ENCODE measurements at places on chromosomes 7 and 10.

GRCh38 chr10:103529539-103529938, 36.0 kb downstream of the NEURL1 start:
- no peak for DNase-seq

- no peak for DNase-seq
Measured at GRCh38 chr10:92544296-92544695, 29.6 kb downstream of the IDE start.

DNA sequence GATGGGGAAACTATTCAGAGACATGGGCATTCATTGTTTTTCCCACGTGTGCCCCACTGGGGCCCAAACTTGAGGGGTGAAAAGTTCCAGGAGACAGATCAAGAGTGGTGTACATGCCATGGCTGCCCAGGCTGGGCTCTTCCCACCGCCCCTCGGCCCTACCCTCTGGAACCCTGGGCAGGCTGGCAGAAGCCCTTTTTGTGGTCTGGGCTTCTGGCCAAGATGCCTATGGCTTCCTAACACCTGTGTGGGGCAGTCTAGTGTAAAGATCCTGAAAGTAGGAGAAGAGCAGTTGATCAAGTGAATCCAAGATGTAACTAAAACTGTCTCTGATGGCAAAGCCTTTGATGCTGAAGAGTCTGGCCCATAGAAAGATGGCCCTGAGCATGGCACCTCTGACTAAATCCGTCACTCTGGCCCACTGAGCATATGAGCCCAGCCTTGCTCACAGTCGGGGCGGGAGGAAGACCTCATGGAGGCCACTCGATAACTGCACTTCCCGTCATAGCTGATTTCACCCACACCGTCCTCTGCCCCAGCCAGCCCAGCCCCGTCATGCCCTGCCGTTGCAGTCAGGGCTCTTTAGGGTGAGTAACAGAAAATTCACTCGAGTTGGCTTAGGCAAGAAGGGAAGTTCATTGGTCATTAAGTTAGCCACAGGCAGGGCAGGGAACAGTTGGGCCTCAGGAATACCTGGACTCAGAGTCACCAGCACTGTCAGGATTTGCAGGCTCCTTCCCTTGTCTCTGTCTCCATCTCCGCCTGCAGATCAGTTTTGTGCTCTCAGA, 37.9 kb upstream of the MTPAP start:
- DNase-seq, result no peak

DNA sequence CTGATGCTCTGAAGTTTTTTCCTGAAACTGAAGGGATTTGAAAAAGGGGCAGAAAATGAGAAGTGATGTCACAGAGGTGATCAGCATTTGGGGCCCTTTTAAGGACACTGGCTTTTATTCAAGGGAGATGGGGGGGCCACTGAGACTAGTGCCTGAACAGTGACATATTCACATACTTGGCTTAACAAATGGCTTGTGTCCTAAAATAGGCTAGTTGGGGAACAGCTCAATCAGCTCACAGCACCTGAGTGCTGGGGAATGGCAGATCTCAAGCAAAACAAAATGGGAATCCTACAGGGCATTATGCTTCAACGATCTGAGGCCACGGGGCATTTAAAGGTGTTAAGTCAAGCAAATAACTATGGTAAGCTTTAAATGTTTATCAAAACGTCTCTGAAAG, 90.1 kb downstream of the UBE2H start:
- no peak for DNase-seq

DNA sequence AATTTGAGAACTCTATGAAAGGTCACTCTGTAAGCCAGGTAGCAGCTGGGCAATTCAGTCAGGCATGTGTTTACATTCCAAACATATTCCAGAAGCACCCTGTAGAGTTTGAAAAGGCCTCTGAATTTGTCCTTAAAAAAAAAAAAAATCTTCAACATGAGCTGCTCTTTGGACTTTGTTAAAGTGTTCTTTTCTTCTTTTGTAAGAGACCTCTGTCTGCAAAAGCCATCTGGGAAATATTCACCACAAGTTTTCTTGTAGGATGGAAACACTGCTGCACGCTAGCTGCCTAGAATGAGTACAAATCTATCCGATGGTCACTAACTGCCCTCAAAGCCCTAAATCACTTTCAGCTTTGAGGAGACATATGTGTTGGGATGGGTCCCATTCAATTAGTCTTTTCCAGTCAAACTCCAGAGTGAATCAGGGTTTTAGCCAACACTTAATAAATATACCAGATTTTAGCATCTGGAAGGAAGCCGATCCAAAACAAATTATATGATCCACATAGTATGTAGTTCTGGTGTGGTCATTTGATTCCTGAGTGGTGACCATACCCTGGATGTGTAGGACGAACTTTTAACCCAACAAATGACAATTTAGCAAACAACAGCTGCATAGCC, 85.9 kb downstream of the CD36 start:
- DNase-seq, result no peak

- DNase-seq, result no peak
Measured at GRCh38 chr7:15628876-15629275, 57.6 kb downstream of the MEOX2 start.

DNA sequence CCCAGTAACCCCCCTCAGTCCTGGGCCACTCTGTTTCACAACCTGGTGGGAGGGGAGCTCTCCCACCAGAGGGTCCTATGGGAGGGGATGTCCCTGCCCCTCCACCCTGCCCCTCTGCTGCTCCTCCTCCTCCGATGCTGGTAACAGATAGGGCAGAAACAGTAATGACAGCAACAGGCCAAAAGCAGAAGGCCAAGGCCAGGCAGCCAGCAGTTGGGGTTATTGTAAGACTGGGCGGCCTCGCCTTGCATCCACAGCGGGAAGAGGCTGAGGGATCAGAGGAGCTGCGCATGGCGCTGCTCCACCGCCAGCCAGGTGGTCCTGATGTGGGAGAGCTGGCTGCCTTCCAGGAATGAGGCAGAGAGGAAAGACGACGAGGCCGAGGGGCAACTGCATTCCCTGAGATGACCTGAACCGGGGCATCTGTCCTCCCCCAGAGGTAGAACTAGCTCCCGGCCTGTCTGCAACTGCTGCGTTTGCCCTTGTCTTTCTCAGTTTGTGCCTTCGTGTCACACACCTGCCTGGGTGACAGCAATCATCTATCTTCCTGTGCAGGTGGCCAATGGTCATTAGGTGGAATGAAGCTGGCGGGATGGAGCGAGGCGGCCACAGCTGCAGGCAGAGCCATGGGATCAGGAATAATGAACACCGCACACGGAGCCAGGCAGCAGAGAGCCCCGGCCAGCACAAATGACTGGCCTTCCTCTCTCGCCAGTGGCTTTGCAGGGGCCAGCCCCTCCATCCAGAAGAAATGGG, 54.0 kb upstream of the CACUL1 start:
- DNase-seq, result no peak

DNA sequence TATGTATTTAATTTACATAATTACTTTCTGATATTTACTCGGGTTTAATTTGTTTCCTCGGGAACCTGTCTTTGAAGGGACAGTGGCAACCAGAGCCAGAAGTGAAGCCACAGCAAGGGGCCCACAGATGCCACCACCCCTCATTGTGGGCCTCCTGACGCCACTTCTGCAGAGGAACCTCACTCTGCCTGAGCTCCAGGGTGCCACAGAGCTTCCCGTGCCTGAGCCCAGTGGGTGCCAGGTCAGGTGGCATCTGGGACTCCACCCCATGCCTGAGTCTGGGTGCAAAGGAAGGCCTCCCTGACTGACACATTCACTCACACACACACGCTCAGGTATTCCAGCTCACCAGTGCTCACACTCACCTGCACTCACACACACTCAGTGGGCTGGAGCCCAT, 213.7 kb downstream of the GRID1 start:
- no peak for DNase-seq

DNA sequence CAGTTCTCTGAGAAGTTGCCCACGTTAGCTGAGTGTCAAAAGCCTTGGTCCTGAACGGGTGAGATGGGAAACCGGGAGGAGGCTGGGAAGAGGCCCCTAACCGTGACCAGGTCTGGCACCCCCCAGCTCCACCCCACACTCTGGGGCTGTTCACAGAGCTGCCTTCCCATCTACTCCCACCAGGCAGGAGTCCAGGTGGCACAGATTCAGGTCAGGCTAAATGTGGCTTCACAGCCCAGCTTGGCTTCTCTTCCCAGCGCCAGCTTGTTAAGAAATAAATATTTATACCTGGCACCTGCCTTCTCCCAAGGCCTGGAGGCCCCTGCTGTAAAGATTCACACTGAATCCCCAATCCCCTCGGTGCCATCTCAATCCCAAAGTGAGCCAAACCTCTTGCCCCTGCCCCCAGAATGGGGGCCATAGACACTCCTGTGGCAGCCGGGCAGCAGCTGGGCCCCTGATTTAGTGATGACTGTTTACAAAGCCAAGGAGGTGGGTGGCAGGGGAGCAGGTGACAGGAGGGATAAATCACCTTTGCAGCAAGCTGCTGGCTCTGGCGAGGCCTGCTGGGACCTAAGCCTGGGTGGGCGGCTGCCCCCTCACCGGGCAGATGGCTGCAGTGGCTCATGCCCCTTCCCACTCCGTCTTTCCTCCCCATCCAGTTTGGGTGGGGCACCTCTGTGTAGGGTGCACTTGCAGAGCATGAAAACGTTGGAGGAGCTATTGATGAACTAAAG, 72.5 kb downstream of the GOLGA7B start:
- DNase-seq, result no peak

GRCh38 chr10:78448994-78449418, 415.3 kb downstream of the RPS24 start:
- DNase-seq, result no peak

GRCh38 chr10:127987467-127988380, 80.8 kb downstream of the PTPRE start:
- DNase-seq, result no peak

DNA sequence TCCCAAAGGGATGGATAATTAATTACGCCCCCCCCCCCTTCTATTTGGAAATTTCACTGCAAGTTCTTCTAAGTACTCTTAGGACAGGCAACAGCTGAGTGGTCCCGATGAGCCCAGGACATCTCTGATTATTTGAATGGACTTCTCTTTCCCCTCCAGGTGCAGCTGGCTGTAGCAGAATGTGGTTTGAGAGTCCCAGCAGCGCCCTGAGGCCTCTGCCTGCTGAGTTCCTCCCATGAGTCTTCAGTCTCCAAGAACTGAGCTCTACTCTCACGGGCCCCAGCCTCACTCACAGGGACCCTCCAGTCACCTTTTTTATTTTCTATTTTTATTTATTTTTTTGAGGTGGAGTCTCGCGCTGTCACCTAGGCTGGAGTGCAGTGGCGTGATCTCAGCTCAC, 63.6 kb upstream of the SFMBT2 start:
- no peak for DNase-seq

DNA sequence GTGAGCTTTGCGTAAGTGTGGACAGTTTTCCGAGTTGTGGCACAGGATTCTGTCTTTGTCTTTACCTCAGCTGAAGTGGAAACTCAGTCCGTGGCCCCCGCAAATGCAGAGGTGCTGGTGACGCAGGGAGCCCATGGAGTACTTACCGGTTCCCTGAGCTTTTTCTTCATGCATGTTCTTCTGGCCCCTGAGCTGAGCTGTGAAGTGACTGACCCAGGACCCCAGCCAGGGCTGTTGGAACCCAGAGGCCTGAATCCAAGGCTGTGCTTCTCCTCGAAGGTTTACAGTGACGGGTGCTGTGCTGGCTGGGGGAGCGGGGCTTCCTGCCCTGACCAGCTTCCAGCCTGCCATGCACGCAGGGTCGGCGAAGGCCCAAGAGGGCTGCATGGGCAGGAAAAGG, 223.5 kb downstream of the GLRX3 start:
- DNase-seq, result no peak

DNA sequence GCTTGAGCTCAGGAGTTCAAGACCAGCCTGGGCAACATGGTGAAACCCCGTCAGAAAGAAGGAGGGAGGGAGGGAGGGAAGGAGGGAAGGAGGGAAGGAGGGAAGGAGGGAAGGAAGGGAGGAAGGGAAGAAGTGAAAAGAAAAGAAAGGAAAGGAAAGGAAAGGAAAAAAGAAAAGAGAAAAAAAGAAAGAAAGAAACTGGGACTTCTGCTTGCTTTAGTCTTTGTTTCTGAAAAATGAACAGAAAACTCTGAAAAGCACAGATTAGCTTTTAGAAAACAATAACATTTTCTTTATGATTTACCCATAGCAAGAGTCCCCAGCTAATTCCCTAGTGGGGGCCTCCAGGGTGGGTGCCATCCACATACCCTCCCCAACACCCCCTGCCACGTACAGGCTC, 46.8 kb downstream of the ATOH7 start:
- no peak for DNase-seq

DNA sequence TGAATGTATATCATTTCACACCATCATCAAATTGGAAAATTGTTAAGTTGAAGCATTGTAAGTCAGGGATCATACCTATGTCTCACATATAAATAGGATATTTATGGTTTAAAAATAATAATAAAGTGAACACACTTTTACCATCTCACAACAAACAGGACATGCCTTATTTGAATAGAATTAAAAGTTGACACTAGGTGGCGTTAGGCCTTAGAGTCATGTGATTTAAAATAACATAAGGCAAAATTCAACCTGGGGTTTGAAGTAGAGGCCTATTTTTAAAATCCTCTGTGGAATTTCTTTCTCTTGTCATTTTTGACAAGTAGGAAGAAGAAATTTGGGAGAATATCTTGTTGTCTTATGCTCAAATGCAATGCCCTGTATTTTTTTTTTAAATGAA, 184.7 kb upstream of the PCDH15 start:
- DNase-seq, result no peak

GRCh38 chr10:123472606-123473005, 193.5 kb upstream of the GPR26 start:
- no peak for DNase-seq

GRCh38 chr10:86583983-86584382, 62.4 kb upstream of the WAPL start:
- DNase-seq, result no peak

DNA sequence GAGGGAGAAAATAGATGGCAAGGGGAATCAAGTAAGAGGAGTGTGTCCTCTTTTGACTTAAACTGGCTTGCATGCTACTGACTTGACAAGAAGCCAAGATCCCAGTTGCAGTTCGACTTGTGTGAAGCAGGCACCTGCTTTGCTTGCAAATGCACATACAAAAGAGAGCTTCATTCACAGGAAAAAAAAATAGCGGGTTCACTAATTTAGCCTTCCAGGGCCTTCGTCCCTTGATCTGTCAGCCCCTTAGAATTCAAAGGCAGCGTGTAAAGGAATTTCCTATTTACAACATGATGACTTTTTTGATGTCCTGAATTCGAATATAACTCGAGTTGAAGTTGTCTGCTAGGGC, 192.1 kb downstream of the CELF2 start:
- DNase-seq, result no peak

GRCh38 chr7:144830811-144831210, 5.0 kb downstream of the TPK1 start:
- DNase-seq, result no peak

- DNase-seq, result no peak
Measured at GRCh38 chr7:82676777-82677463, 233.3 kb upstream of the CACNA2D1 start.
